ENCODE measurements at places on chromosomes 12 and 14.

GRCh38 chr12:54358945-54359761 is 5.1 kb downstream of the GPR84 start:
- peak; percentile 90 for DNase-seq

- DNase-seq = no peak
Measured at GRCh38 chr12:116955382-116956021, 44.8 kb downstream of the FBXW8 start.

DNA sequence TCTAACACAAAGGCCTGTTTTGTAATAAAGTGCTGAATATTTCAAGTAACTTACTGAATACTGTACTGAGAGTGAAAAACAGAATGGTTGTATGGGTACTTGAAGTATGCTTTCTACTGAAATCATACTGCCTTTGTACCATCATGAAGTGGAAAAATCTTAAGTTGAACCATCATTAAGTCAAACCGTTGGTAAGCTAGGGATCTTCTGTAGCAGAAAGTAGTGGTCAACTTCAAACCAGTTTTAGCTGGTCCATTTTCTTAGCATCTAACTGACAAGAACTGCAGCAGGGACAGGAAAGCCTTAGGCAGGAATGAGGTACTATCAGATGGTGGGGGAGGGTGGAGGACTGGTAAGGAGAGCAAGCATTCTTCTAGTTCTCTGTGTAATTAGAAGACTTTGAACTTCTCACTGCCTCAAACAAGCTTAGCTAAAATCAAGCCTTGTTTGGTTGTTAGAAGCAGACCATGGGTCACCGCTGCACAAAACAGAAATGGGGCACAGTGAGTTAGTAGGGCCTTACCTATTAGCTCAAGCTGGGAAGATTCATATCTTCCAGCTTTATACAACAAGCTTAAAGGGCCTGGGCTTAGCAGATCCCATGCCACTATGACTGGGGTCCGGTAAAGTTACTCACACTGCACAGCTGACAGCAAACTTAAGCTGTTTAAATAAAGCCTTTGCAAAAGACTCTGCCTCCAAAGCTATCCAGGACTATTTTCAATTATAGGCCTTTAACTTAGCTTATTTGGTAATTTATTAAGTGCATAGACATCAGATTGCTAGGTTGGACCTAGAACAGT is 73.8 kb downstream of the ACADS start:
- DNase-seq = no peak

- DNase-seq = no peak
Measured at GRCh38 chr12:24534622-24535021, 414.3 kb downstream of the BCAT1 start.

GRCh38 chr12:116513944-116514343 is 45.2 kb upstream of the MAP1LC3B2 start:
- DNase-seq = no peak

GRCh38 chr14:102825307-102826095 is 48.3 kb downstream of the TRAF3 start:
- DNase-seq = no peak

GRCh38 chr12:126570566-126570965 is 1505.3 kb downstream of the AACS start:
- DNase-seq = no peak

Measured in stimulated activated CD4-positive, alpha-beta T cell treated with anti-CD3 and anti-CD28 coated beads, Interleukin-12 subunit alpha, Interleukin-12 subunit beta, amount 100 ng/mL, for 24 hours (primary cell).